ENCODE measurements at places on chromosomes 4 and X. TPM values are rescaled to one million over a fixed set of nuclear protein-coding genes. Genes with fewer than 3 reads are reported as not detected.

- DNase-seq = no peak
Measured at GRCh38 chr4:78354782-78355181, 196.8 kb upstream of the ANXA3 start.

The ADAMTS3 gene
- not detected for total RNA-seq

DNA sequence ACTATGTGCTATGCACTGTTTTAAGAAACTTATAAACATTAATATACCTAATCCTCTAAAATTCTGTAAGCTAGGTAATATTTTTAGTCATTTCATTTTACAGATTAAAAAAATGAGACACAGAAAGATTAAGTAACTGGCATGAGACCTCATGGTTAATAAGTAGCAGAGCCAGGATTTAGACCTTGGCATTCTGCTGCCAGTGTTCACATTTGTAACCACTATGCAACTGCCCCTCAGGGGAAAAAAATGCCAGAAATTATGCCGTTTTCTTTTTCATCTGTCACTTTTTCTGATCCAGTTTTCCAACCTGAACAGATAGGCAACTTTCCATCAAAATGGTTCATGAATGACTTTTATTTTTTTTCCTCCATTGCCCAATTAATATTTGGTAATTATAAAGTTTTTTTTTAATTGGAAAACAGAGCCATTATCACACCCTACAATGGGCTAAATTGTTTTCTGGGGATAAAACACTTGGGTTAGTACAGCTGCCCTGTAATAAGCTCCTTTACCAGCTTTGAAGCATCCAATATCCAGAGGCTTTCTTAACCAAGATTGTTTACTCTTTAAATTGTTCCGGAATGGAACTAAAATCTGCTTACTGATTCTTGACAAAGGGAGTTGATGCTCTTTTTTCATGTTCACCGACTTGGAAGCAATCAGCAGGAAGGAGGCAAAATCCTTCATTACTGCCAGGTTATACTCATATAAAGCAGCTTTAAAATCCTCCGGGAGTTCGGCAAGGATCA lies 56.4 kb upstream of the DDX60 start:
- no peak for DNase-seq

- DNase-seq = no peak
Measured at GRCh38 chrX:10938365-10938923, 172.7 kb upstream of the HCCS start.

The CRMP1 gene
- not detected for total RNA-seq

- DNase-seq = no peak
Measured at GRCh38 chr4:16727218-16727617, 171.2 kb downstream of the LDB2 start.

The UGT2B15 gene
- total RNA-seq = not detected

The KIAA0232 gene
- 13.5 TPM for total RNA-seq

The RPL9 gene
- 1,698 TPM for total RNA-seq

The TEC gene
- 10.4 TPM for total RNA-seq

The SPIN2A gene
- 1.3 TPM for total RNA-seq

The ADH1C gene
- not detected for total RNA-seq

GRCh38 chrX:1877780-1878179 lies 262.9 kb downstream of the ASMT start:
- DNase-seq = no peak

- DNase-seq = no peak
Measured at GRCh38 chr4:3241898-3242524, 6.9 kb upstream of the MSANTD1 start.

- DNase-seq = no peak
Measured at GRCh38 chr4:36332782-36333131, 51.3 kb downstream of the DTHD1 start.
